ENCODE measurements at places on chromosomes 2 and 18.

- DNase-seq, result no peak
These were observed 142.2 kb upstream of the CAPN13 start for GRCh38 chr2:30949435-30949834.

GRCh38 chr2:37453027-37453426 lies 108.6 kb downstream of the QPCT start:
- no peak for DNase-seq

DNA sequence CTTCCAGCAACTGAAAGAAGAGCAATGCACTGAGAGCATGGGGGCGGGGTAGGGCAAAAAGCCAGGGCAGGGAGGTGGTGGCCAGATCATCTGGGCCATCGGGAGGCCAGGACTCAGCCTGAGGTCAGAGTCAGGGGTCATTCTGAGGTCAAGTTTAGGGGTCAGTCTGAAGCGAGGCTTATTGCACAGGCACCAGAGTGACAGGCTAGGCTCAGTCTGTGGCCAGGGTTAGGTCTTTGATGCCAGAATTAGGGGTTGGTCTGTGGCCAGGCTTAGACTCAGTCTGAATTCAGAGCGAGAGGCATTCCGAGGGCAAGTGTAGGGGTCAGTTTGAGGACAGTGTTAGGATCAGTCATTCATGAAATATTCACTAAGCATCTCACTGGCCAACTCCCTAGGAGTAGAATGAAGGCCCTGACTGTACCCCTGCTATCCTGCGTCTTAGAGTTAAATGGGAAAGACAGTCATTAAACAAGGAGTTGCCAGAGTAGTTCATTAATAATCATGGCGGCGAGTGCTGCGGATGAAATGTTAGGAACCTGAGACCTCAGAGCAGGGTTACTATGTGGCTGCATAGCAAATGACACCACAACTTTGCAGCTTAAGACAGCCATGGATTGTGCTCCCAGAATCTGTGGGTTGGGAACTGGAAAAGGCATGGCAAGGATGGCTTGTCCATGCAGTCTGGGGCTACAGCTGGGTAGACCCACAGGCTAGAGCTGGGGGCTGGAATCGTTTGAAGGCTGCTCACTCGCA lies 198.7 kb downstream of the CYP26B1 start:
- no peak for DNase-seq

- DNase-seq, result no peak
These were observed 2.3 kb downstream of the NEUROD1 start for GRCh38 chr2:181677912-181678586.

- no peak for DNase-seq
These were observed 70.7 kb upstream of the FZD7 start for GRCh38 chr2:201962774-201963562.

- no peak for DNase-seq
These were observed 850.6 kb upstream of the CHAC2 start for GRCh38 chr2:52916981-52917380.

GRCh38 chr2:133657591-133657990 lies 89.3 kb upstream of the NCKAP5 start:
- no peak for DNase-seq

GRCh38 chr2:96769814-96770213 lies 9.1 kb downstream of the CNNM4 start:
- no peak for DNase-seq

DNA sequence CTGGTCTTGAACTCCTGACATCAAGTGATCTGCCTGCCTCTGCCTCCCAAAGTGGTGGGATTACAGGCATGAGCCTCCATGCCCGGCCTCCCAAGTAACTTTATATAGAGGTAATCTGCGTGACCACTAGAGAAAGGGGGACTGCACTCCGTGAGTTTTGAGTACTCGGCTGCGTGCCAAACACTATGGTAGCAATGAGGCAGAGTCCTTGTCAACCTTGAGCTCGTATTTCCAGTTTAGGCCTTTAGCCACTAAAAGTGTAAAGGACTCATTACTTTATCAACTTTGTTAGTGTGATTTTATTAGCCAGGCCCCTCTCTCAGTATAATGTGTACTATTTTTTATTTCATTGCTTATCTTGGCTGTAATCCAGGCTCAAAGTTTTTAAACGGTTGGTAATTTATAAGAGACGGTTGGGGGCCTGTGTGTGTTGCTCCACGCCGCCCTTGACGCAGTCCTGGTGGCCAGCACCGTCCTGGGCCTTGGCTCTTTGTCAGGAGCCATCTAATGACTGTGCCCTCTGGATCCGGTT lies 56.2 kb downstream of the ZCCHC2 start:
- no peak for DNase-seq

- no peak for DNase-seq
These were observed 449.7 kb upstream of the CWC22 start for GRCh38 chr2:180456801-180457200.

- DNase-seq, result no peak
These were observed 7.5 kb downstream of the KCNG3 start for GRCh38 chr2:42486145-42486906.

DNA sequence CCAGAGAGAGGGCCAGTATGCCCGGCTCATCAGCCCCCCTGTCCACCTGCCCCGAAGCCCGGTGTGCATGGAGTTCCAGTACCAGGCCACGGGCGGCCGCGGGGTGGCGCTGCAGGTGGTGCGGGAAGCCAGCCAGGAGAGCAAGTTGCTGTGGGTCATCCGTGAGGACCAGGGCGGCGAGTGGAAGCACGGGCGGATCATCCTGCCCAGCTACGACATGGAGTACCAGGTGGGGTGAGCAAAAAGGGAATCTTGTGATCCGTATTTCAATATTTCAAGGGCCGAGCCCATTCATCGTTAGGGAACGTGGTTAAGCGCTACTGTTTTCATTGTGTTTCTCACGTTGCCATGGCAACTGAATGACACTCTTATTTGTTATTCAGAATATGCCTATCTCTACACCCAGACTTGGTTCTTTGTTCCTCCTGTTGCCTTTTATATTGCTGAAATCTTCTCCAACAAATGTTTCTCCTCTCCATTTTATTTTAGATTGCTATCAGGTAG lies 81.5 kb downstream of the NRP2 start:
- DNase-seq, result no peak

DNA sequence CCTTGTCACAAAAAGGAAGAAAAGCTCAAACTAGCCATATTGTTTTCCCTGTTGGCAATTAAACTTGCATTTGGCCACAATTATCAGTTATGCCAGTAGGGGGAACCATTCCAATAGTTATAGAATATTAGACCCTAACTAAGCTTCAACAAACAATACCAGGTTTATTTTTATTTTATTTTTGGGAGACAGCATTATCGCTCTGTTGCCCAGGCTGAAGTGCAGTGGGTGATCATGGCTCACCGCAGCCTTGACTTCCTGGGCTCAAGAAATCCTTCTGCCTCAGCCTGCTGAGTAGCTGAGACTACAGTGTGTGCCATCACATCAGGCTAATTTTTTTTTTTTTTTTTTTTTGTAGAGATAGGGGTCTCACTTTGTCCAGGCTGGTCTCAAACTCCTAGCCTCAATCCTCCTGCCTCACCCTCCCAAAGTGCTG lies 102.1 kb downstream of the ATAD2B start:
- no peak for DNase-seq

DNA sequence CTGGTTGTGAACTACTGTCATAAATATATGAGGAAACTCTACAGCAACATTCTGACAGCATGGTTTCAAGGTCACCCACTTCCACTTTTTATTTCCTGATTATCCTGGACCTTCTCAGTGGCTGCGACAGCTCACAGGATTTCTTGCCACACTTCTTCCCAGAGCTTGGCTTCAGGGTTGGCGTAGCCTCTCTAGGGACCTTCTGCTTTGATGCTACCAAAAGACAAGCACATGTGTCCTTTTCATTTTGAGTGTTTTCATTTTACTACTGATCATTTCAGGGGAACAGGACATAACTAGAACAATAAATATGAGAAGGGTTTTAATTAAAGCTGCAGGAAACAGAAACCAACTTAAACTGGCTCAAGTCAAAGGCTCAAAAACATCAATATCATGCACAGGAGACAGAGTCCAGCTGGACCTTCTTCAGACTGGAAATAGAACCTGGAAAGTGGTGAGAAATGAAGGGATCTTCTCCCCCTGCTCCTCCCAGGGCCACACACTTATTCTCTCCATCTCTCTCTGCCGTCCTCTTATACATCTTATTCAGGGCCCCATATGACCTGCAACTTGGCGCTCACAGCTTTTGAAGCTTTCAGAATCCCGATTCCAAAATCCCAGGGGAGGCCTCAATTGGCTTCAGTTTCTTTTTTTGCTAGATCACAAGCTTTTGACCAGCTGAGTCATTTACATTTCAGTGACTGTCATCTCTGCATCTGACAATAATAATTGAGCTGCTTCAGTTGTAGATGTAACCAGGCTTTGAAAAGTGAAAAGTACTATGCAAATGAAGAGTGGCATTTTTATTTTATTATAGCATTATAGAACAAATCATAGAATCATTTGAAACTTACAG lies 9.7 kb downstream of the VIT start:
- no peak for DNase-seq

- DNase-seq, result no peak
These were observed 23.3 kb downstream of the CHST10 start for GRCh38 chr2:100394111-100394641.

GRCh38 chr2:232529806-232530547 lies 4.0 kb downstream of the CHRND start:
- DNase-seq, result no peak

- no peak for DNase-seq
These were observed 11.4 kb downstream of the EPAS1 start for GRCh38 chr2:46308629-46309028.

DNA sequence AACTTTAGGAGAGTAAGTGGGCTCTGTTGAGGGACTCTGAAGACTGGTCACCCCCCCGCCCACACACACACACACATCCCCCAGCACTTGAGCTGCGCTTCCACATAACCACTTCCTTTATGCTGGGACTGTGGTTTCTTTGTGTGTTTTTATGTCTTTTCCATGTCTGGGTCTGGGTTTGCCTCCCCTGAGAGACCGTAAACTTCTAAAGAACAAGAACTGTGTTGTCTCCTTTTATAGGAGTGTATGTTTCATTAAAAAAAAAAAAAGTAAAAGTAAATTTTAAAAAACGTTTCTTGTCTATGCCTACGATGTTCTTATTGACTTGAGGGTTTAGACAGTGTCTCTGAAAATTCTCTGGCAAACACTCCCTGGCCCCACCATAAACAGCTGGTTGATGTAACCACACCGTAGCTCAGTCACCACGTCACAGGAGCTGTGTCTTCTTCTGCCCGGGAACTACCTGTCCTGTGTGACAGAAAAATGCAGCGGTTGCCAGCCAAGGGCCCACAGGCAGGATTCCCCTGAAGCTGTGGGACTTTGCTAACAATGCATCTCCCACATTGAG lies 68.0 kb downstream of the KLHL29 start:
- no peak for DNase-seq

DNA sequence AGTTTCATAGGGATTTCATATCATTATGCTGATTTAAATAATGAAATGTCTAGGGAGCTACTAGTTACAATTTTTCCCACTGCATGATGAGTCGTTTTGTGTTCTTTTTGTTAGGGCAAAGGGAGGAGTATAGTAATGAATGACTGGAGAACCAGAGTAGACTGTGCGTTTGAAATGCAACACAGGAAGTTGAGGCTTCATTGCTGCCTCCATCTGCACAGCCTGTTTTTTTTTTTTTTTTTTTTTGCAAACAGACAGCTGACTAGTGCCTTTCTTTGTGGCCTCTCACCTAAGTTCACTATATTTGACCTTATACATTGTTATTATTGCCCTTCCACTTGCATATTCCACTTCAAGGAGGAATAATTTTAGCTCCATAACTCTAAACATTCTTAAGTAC lies 286.7 kb upstream of the LRRTM1 start:
- no peak for DNase-seq

DNA sequence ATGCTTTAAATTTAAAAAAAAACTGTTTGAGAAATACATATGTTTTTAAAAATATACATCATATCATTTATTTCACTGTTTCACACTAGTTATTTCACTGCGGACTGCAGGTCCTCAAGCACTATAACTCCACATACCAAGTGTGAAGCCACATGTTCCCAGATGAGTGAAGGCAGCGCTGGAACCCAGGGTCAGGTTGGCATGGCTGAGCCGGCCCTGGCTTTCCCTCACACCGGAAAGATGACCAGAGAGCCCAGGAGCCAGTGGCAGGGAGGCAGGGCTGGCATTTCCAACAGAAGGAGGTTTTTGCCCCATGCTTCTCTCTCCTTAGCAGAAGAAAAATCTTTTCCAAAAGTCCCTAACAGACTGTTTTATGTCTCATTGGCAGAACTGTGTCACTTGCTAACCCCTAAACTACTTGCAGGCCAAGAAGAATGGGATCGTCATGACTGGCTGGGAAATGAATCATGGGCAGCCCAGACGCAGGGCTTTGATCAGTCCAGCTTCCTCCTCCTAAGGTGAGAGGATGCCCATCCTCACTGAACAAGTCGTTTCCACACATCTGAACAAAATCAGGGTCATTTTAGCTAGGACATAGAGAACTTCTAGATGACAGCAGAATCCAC lies 287.6 kb upstream of the HNRNPA3 start:
- no peak for DNase-seq

GRCh38 chr2:127161176-127162136 lies 54.5 kb upstream of the BIN1 start:
- DNase-seq, result no peak

GRCh38 chr18:54923339-54923956 lies 35.8 kb downstream of the CCDC68 start:
- no peak for DNase-seq

- no peak for DNase-seq
These were observed 34.0 kb downstream of the QPCT start for GRCh38 chr2:37378411-37378810.

DNA sequence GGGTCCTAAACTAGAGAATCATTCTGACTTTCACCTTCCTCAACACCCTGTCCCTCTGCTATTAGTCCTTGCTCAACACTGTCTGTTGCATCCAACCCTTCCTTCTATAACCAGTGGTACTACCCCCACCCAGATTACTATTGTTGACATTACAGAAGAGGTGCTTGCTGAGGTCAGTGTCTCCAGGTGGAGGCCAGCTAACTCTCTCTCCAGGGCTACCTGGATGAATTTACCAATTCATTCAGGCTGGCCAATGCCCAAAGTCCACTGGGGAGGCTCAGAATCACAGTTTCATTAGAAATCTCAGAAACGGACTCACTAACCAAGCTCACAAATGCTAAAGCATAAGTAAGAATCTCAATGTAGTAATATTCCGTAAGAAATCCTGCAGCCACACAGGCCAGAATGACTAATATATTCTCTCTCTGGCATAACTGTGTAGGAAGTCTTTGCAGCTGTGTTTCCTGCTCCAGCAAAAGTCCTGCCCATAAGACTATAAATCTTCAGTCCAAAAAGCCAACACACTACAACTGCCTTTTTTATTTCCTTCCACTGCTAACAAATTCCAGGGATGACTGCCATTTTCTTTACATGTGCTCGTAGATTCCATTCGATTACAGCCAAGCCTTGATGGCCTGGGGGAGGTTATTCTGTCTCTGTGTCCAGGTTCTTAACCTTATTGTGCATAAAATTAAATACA lies 10.0 kb upstream of the TTR start:
- DNase-seq, result no peak

- no peak for DNase-seq
These were observed 15.9 kb upstream of the ARMC9 start for GRCh38 chr2:231182513-231182899.

All from stimulated activated CD8-positive, alpha-beta memory T cell treated with anti-CD3 and anti-CD28 coated beads, Interleukin-7, amount 100 ng/mL, for 1 hour (primary cell).